ENCODE measurements at places on chromosomes 3 and 15.
A peak's percentile ranks its signal among the peaks of the same experiment; 100 is the strongest.

DNA sequence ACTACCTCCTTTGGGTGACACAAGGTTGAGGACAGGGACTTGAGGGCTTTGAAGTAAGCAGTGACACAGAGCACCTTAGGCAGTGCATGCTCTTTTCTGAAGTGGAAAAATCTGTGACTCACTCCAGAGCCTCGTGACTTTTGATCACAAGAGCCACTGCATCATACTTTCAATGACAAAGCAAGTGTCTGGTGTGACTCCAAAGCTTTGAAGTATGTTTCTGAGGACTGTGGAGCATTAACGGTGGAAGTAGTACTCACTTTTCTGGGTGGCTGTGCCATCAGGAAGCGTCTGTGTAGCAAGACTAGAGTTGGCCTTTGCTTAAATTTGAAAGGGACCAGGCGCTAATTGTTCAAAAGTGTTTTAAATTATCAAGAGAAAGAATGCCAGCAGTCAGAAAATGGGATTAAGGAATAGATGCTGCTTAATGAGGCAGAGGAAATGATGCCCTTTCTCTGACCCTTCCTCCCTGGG is 210.7 kb upstream of the TRIM42 start:
- no peak for DNase-seq

- peak; percentile 24 for DNase-seq
Measured at GRCh38 chr3:29683018-29683993, 402.4 kb downstream of the RBMS3 start.

DNA sequence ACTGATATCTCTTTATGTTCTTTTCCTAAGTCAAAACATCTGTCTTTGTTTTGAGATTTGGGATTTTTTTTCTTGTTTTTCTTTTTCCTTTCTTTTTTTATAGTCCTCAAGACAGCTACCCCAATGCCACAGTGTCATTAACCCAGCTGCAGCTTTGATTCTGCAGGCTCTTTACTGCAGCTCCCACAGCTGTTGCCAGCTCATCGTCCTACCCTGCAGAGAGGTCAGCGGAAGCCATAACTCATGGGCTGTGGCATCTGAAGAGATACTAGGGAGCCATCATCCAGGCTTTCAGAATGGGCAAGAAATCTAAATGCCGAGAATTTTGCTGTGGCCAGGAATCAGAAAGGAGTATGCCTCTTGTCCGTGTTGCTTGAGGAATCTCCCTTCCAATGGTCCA is 44.3 kb upstream of the SLC24A5 start:
- no peak for DNase-seq

DNA sequence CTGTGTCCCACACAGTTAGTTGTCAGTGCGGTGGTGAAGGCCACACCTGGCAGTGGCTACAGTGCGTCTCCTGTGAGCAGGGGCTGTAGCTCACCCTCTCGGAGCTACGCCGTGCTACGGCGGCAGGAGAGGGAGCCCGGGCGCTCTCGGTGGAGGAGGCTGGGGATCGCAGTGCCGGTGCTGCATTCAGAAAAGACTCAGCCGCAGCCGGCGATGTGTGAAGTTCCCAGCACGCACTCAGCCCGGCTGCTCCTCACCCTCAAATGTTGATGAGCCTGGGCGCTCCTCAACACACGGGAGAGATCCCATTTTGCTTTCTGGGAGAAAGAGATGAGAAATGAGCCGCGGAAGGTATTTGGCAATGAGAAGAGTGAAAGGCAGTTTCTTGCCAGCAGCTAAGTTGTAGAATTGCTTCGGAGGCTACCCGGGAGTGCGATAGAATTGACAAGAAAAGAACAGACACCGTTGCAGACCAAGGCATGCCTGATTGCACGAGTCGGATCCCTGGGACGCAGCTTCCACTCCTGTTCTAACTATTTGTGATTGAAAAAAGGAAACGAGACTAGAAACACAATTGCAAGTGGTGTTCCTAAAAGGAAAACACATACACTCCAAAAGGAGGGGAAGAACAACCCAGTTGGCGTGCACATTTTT is at the start of gene UNC13C:
Gene UNC13C, plus strand, starts transcription at position 189 of the 654 bp plus-strand sequence. CDS start 34,463 bp downstream, outside the sequence.
- DNase-seq = no peak

DNA sequence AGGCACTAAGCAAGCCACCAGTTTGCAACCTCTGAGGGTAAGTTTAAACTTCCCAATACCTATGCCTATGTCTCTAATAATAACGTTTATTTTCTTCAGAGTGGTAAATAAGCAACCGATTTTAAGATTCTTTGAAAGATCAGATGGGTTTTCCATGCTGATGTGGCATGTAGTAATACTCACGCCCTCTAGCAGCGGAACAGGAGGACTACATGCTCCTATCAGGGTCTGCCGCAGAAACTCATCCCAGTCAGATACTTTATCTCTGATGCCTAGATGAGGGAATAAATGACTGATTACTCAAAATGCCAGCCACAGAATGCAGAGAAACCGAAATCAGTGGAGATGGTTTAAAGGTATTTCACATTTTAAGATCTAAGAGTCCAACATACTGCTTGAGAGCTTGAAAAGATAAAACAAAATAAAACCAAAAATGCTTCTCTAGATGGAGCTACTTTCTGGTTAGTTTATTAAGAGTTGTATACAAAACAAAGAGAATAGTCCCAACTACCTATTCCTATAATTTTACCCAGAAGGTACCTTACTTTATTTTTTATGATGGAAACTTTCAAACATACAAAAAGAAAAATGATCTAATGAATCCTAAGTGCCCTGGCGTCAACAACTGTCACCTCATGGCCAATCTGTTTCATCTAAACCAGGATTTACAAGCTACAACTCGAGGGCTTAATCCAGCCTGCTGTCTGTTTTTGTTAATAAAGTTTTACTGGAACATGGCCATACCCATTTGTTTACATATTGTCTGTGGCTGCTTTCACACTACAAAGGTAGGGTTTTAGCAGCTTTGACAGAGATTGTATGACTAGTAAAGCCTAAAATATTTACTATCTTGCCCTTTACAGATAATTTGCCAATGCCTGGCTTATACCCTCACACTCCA is 37.5 kb upstream of the STIMATE start:
- peak; percentile 74 for DNase-seq

DNA sequence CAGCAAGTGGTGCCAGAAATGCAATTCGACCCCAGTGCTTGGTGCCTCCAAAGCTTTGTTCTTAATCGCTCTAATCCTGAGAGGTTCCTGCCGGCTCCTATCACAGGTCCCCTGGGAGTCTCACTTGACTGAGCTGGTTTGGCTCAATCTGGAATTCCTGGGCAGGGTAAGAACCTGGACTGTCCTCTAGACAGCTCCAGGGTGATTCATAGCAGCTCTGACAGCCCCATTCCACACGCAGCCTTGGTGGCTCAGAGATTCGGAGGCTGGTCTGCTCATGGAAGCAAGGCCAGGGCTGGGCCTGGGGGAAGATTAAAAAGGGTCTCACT is 37.9 kb downstream of the MYO5C start:
- DNase-seq = peak; percentile 19

GRCh38 chr15:39798382-39798781 is 15.7 kb upstream of the FSIP1 start:
- DNase-seq = no peak

GRCh38 chr3:186963636-186964035 is 33.3 kb downstream of the ST6GAL1 start:
- no peak for DNase-seq

DNA sequence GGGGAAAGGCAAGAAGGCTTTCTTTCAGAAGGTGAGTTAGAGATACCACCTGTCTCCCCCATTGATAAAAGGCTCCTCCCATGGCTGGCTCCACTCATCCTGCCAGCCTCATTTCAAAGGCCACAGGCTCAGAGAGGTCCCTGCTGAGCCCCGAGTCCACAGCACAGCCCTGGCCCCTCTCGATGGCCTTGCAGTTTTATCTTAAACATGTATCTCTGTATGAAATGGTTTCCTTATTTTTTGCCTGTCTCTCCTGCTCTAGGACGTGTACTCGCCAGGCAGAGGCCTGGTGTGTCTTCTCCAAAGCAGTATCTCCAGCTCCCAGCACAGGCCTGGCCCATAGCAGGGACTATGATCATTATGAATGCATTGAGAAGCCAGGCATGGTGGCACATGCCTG is 160.5 kb upstream of the NSMCE3 start:
- no peak for DNase-seq

DNA sequence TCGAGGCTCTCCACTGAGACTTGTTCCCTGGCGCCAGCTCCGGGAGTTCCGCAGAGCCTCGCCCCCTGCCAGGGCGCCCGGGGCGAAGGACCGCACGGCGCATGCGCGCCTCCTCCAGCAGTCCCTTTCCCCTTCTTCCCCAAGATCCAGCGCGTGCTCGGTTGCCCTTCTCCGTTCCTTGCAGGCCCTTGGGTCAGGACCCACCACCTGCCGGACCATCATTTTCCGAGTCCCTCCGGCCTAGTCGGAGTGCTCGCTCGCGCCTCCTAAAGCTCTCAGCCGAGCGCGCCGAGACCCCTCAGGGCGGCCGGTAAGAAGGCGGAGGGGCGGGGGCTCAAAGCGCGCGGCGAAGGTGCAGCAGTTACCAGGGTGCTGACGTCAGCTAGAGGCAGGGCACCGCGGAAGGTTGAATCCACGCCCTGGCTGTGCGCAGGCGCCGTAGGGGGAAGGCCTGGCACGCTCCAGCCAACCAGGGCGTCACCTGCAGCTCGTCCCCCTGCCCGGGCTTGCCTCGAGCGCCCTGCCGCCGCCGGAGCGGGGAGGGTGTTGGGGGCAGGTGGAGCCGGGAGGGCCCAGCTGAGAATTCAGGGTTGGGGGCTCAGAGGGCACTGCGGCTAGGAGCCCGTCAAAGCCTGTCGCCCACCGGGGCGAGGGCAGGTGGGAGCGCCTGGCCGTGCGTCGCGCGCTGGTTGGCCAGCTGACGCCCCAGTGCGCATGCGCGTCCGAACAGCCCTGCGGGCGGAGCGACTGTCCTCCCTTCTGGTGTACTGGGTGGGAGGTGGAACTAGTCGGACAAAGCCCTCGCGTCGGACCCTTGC is at the start of gene TCAIM:
Gene TCAIM, plus strand, starts transcription at position 757 of the 818 bp plus-strand sequence. CDS start 16,017 bp downstream, outside the sequence.
- DNase-seq = peak; percentile 100

- peak; percentile 90 for DNase-seq
Measured at GRCh38 chr3:149411583-149411982, 34.1 kb upstream of the TM4SF1 start.

- DNase-seq = no peak
Measured at GRCh38 chr3:183503746-183504145, 51.8 kb downstream of the KLHL6 start.

- DNase-seq = no peak
Measured at GRCh38 chr3:5437783-5438323, 250.3 kb downstream of the EDEM1 start.

GRCh38 chr3:59730591-59730990 is 680.8 kb upstream of the CFAP20DC start:
- DNase-seq = no peak

DNA sequence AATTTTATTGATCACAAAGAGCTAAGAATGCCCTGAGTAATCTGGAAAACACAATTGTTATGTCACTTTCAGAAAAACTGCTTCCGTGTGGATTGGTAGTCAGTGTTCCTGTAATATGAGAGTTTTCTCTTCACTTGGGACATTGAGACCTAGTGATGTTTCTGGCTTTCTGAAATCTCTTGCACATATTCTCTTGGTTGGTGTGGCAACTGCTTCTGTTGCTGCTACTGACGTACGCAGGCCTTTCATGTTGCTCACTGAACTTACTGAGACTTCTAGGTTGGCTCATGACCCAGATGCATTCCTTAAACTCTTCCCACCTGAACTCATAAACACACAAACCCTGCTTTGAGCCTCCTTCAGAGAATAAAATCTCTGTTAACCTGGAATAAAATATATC is 175.0 kb upstream of the PFN2 start:
- no peak for DNase-seq

GRCh38 chr15:26806151-26806550 is 33.3 kb upstream of the GABRB3 start:
- DNase-seq = no peak

- no peak for DNase-seq
Measured at GRCh38 chr3:39936848-39937247, 127.4 kb downstream of the MYRIP start.

DNA sequence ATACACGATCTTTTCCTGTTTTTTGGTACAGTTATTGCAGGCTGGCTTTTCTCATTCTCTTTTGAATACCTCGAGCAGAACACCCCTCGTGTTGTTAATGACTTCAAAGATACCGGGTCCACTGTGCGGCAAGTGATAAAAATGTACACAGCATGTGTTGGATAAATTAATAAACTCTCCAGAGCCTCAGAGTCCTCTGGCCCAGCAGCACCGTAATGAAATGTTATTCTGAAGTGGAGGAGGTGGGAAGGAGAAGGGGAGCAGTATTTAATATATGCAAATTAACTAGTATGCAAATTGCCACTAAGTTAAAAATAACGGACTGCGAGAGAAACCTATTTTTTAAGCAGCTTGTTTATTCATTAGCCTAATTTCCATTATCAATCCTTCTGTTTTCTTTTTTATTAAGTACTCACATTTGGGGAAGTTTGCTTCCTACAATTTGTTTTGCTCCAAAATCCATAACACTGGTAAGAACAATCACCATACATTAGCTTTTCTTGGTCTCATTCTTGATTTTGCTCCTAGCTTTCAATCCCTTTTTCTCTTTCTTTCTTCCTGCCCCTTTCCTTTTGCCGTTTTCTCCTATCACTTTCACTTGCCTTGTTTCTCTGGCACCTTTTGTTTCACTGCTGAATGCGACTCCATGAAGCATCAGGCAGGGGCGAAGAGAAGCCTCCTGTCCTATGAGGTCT is 462.3 kb upstream of the PPP2R3A start:
- no peak for DNase-seq

Data from COLO829 (cell line).